ENCODE measurements at places on chromosomes 6 and 20.

DNA sequence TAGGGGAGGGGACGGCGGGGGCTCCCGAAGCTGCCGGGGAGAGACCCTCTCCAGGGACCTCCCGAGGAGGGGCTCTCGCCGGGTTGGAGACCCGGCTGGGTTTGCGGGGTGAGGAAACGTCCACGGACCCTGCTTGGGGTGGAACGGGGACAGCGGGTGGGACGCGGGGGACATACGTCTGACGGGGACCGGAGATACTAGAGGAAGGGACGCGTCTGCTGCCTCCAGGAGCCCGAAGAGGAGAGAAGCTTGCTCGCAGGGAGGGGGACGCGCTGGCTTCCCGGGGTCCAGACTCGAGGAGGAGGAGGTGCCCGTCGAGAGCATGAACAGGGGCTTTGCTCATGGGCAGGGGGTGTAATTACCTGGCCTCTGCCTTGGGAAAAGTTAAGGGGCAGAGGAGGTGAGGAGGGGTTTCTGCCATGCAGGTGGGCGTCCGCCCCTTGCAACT, 593 bp downstream of the DNMT3B start:
- peak; percentile 41 for DNase-seq

DNA sequence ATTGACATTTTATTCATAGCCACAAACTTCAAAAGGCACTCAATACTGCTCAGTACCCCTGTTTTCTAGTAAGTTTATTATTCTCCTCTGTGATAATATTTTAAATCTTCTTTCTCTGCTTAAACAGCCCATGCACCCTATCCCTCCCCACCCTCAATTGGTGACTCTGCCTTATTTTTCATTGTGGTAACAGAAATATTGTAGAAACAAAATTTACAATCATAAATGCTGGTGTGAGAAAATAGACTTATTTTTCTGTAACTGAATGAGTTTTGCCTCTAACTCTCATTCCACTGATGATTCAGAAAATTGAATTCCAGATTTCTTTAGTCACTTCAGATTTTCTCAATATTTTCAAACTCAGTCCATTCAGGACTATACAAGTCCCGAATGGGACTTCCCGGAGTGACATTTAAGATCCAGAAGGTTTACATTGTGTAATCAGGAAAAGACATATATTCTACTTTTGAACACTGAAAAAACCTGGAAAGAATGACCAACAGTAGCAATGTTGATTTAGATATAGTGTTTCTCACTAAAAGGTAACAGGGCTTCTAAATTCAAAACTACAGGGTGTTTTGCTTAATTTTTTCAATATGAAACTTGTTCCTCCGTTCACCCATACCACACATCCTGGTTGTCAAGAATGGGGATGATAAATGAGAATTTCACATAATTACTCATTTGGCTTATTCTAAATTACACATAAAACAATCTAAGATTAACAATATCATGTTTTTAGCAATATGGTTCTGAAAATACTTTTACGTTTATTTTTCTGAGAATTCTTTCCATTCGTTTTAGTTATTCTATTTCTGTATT, 34.8 kb upstream of the UST start:
- no peak for DNase-seq

DNA sequence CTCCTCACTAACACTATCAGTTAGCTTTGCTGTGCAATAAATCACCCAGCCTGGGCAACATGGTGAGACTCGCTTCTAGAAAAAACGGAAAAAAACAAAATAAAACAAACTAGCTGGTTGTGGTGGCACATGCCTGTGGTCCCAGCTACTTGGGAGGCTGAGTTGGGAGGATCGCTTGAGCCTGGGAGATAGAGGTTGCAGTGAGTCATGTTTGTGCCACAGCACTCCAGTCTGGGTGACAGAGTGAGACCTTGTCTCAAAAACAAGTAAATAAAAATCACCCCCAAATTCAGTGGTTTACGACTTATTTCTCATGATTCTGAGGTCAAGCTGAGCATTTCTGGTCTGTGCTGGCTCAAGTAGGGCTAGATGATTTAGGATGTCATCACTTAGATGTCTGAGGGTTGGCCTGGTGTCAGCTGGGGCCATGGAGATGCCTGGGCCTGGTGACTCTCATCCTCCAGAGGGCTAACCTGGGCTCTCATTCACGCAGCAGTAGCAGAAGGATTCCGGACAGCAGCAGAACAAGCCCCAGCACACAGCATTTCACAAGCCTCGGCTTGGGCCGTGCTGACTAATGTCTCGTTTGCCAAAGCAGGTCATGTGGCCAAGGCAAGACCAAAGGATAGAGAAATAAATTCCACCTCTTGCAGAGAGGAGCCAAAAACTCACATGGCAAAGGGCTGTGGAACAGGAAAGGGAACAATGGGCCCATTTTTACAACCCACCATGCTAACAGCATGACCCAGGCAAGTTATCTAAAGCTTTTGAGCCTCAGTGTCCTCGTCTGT, 32.5 kb downstream of the MGME1 start:
- no peak for DNase-seq

DNA sequence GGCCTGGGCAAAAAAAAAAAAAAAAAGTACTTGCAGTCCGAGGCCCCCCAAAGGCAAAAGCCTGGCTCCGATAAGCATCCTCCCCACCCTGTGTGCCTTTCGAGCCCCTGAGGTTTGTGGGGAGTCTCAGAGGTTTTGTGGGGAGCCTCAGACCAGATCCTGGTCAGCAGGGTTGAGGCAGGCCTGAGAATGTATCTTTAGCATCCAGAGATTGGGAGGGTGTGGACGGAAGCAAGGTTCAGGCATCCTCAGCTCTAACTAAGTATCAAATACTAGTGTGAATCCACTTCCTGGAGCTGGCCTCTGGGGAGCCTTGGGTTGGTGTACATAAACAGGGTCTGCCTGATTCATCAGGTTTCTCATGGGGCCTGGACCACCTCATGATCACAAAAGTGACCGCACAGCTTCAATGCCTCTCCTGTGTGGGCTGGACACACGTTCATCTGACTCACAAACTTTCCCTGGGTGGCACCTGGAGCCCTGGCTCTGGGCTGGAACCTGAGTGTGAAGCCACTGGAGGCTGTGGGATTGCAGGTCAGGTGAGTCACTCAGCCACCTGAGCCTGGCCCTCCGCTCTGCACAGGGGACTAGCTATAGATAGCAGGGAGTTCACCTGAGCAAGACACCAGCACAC, 24.4 kb downstream of the PCMTD2 start:
- DNase-seq, result no peak

DNA sequence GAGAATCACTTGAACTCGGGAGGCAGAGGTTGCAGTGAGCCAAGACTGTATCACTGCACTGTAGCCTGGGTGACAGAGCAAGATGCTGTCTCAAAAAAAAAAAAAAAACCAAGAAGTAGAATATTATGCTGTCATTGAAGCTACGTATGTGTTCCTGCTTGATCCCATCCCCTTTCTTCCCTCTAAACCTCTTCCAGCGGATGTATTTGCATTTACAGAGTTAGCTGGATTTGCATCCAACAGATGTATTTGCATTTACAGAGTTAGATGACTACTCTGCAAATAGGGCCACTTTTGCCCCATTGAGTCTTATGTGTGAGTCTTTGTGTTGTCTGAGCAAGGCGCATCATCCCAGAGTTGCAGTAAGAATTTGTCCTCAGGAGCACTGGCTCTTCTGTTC, 24.9 kb upstream of the IPCEF1 start:
- DNase-seq, result no peak

- no peak for DNase-seq
Measured at GRCh38 chr6:135921188-135921587, 69.7 kb downstream of the PDE7B start.

GRCh38 chr20:25325997-25326396, 64.6 kb downstream of the ABHD12 start:
- DNase-seq, result no peak

DNA sequence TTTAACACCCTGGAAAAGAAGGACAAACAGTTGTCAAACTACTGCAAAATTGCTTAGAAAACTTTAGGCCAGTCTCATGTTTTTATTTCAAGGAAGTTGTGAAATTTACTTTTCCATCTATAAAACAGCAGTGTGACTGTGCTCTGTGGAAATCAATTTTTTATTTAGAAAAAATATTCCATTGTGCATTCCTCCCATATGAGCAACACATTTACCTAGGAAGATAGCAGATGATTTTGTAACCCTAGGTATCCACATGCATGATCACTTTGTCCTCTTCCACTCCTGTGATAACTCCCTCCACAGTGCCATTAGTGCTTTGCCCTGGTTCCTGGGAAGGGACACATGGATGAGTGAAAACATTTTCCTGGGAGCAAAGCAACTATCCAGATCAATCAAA, 70.0 kb upstream of the SHLD1 start:
- DNase-seq, result no peak

DNA sequence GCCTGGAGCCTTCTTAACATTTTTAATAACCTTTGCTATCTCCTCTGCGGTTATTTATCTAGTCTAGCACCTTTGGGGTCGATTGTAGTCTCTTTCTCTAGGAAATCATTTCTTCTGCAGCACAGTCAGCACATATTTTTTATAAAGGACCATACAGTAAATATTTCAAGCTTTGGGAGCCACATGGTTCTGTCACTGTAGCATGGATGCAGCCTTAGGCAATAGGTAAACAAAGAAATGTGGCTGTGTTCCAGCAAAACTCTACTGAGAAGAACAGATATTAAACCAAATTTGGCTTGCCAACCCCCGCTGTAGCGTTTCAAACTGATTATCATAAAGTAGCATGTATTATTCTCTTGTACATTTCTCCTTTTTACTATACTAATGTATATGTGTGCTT, 95.7 kb downstream of the SLC23A2 start:
- no peak for DNase-seq

DNA sequence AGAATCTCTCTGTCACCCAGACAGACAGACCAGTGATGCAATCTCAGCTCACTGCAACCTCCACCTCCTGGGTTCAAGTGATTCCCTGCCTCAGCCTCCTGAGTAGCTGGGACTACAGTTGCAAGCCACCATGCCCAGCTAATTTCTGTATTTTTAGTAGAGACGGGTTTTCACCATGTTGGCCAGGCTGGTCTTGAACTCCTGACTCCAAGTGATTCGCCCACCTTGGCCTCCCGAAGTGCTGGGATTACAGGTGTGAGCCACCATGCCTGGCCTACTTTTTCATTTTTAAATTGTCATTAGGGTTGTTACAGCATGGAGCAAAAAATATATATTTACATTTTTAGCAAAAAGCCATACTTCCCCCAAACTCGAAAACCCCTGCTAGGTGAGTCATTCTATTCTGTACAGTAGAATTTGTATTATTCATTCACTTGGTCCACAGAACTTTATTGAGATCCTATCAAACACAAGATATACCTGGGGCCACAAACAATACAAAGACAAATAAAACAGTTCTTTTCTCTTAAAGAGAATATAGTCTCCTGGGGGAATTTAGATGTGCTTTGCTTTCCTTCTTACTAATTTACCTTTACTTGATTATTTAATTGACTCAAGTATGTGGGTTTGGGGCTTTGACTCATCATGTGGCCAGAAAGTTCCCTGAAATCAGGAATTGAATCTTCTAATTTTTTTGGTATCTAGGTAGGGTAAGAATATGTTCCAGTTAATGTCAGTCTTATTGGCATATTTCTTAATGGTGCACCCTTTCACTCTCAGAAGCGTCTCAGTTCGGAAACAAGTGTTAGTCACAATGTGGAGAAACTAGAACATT, 16.6 kb upstream of the CCND3 start:
- no peak for DNase-seq

- no peak for DNase-seq
Measured at GRCh38 chr6:121143476-121143875, 190.8 kb downstream of the TBC1D32 start.

- no peak for DNase-seq
Measured at GRCh38 chr20:3133155-3133554, 26.5 kb downstream of the FASTKD5 start.

DNA sequence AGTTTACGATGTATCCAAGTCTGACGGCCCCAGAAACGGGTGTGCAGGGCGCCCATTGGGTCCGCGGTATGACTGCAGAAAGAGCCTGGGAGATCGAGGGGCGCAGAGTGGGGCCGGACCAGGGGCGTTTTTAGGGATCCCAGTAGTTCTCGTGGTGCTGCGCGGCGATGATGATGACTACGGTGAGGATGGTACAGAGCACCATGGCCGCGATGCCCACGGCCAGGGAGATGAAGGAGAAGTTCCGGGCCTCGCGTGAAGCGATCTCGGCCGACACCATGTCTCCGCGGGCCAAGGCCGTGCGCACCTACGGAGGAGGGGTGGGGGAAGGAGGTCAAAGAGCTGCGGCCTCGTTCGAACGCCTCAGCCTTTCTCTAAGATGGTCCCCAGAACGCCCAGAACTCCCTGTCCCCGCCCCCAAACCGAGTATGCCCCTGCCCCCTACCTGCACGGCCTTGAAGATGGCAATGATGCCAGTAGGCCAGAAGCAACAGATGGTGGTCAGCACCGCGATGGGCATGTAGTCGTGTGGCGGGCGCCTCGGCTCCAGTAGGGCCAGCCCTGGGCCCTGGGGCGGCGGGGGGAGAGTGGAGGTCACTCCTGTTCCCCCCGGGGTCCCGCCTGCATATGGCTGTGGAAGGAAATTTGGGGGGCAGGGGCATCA, 2.5 kb downstream of the PRRT1 start:
- no peak for DNase-seq

DNA sequence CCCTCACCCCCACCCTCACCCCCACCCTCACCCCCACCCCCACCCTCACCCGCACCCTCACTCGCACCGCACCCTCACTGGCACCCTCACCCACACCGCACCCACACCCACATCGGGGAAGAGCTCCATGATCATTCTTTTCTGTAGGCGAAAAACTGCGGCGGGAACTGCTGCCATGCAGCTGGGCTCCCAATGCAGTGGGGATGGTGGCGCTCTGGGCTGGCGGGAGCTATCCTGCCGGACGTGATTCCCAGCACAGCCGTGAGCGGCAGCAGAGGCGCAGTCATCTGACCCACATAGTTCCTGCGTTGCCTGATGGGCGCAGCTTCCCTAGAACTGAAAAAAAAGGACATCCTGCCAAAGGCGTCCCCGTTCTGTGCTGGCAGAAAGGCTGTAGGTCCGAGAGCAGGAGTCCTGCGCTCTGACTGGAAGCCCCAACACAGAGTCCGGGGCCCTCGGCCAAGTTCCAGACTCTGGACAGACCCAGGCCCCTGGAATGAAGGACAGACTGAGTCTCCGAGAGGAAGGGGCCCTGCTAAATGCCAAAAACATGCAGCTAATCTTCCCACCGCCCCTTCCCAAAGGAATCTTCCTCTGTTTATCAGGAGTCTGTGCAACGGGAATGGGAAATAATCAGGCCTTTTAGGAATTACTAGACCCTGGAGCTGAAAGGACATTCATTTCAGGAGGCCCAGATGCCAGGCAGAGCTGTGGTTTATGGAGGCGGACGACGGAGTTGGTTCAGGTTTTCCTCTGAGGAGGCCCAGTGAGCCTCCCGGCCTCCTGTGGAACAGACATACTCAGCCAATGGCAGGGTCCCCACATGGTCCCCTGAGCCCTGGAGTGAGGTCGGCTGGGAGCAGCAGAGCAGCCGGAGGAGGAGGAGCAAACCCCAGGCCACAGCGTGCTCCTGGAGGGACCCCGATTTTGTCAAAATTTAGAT, 14.1 kb upstream of the TCFL5 start:
- no peak for DNase-seq

GRCh38 chr6:123089226-123089625, 93.2 kb downstream of the CLVS2 start:
- no peak for DNase-seq

- no peak for DNase-seq
Measured at GRCh38 chr6:43623880-43624785, 4.9 kb downstream of the GTPBP2 start.

GRCh38 chr6:55888917-55889316, 13.5 kb upstream of the BMP5 start:
- no peak for DNase-seq
